PC-3 (cell line): ENCODE measurements at places on chromosomes 7 and 10.

DNA sequence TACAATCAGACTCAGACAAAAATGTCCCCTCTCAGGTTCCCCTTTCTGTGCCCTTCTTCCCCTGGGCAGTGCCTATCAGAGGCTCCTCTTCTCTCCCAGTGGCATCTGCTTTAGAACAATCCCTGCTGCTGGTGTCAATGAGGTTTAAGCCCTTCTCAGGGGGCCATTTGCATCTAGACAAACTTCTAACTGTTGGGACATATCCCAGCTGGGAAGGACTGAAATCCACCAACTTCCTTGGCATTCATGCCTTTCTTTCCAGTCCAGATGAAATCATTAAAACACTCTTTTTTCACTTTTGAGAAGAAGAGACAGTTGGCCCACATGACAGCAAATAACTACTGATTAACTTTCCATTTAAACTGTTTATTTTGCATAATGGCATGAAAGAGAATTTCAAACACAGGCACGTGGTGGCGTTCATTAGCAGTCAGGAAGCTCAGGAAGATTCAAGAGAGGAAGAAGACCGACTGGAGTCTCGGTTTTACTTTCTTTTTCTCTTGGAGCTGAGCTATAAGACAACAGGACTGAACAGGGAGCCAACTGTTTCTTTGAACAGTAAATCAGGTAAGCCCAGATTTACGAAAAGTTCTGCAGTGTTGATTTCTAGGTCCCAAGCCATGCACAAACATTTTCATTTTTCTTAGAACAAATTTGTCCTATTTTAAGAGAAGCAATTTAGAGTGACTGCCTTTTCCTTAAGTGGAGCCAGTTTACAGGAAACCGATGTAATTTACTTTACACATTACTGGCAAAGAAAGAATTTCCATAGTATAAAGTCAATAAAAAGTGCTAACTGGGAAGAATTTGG lies at the start of gene GIMAP2:
TSS of gene GIMAP2 (plus strand) at position 488 of the 811 bp plus-strand sequence. CDS start 1,354 bp downstream, outside the sequence.
- DNase-seq = peak; percentile 15

- no peak for DNase-seq
Measured at GRCh38 chr7:79046061-79046460, 407.4 kb downstream of the MAGI2 start.

- peak; percentile 39 for DNase-seq
Measured at GRCh38 chr10:114304571-114305421, 65.7 kb downstream of the VWA2 start.

DNA sequence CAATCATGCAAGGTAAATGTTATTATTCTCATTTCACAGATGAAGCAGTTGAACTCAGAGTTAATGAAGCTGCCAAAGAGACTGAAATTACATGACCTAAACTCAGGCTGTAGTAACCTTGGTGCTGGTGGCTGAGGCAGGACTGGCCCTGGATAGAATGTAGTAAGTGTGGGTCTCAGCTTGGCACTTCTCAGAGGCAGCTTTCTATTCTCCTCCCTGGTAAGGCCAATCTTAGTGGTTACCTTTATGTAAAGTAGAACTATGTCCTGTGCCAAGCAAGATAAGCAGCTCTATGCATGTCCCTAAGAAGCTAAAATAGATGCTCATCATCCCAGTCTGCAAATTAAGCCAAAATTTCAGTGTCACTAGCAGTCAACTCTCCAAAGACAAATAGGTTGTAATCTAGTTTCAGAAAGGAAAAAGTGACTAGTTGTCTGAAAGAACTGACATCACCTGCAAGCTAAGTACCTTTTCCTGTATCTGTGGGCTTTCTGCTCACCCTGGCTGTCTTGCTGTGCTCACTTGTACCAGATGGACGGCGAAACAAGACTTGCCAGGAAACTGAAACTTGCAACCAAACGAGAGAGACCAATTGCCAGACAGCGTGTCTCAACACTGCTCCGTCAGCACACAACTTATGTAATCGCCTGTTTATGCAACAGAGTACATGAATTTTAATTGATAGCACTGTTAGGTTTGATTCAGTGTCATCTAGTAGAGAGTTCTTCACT lies 43.7 kb downstream of the CH25H start:
- no peak for DNase-seq

GRCh38 chr10:24814568-24815313 lies 91.1 kb upstream of the ARHGAP21 start:
- DNase-seq = peak; percentile 88

GRCh38 chr7:9939176-9939575 lies 1034.5 kb upstream of the PHF14 start:
- no peak for DNase-seq

DNA sequence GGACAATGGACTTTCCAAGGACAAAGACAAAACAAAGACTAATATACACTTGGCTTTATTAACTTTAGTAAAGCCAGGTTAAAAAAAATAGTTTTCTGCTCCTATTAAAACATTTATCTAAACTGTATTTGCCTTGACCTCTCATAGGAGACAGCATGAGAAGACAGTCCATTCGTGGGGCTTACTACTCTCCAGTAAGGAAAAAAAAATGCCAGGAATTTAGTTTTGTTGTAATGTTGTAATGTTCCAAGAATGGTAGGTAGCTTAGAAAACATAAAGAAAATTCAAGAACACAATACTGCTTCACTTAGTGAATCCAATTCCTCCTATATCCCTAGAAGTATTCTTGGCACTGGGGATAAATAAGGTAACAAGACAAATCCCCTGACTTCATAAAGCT lies 81.7 kb downstream of the KMT2C start:
- DNase-seq = no peak

GRCh38 chr7:146366938-146367337 lies 250.3 kb downstream of the CNTNAP2 start:
- peak; percentile 70 for DNase-seq

DNA sequence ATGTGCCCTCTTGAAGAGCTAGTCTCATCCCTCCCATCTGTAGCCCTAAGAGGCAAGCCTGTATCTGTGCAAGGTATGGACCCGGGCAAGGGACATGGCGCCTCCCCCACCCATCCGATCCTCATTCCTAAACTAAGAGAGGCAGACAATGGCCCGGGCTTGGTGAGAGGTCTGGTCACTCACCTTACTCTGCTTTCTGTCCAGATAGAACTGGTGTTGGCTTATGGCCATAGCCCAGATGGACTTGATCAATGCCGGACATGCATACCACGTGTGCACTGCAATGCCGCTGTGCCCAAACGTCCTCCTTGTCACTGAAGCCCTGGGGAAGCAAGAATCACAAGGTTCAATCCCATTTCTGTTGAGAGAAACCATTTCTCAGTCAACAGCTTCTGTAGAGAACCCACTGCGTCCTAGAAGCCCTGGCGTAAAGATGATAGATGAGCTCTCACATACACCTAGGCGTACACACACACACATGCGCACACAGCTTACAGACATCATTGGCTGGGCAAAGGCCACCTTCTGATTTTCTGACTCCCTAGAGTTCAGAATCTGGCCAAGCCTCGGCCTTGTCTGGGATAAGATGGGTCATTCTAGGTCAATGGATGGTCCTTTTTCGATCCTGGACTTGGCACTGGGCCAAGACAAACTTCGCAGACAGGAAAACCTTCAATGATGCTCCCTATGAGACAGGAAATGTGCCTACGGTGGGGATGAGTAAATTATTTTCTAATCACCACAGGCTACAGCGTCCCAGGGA lies 114.6 kb downstream of the PRPF18 start:
- no peak for DNase-seq

DNA sequence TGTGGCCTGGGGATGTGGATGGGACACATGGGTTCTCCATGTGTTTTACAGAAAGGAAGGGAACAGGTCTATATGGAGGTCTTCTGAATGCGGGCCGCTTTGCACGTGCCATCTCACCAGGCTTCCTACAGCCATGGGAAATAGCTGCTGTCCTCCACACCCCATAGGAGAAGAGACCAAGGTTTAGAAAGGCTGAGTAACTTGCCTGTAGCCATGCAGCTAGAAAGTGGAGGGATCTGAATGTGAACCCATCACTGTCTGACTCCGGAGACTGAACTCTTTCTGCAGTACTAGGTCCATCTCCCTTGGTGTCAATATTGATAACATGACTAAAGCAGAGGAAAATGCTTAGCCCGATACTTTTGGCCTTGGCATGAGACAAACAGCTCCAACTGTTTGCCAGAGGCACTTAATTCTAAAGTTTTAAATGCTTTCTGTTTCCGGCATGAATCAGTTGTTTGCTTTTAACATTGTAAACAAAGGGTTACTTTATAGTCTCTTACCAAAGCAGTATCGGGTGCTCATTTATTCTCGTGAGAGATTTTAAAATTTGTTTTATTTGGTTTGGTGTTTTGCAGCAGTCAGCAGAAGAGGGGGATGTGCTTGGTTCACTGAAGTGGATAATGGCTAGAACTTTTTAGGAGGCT lies 64.8 kb upstream of the LOXL4 start:
- peak; percentile 91 for DNase-seq

- peak; percentile 90 for DNase-seq
Measured at GRCh38 chr10:36266923-36267322, 624.8 kb upstream of the FZD8 start.

DNA sequence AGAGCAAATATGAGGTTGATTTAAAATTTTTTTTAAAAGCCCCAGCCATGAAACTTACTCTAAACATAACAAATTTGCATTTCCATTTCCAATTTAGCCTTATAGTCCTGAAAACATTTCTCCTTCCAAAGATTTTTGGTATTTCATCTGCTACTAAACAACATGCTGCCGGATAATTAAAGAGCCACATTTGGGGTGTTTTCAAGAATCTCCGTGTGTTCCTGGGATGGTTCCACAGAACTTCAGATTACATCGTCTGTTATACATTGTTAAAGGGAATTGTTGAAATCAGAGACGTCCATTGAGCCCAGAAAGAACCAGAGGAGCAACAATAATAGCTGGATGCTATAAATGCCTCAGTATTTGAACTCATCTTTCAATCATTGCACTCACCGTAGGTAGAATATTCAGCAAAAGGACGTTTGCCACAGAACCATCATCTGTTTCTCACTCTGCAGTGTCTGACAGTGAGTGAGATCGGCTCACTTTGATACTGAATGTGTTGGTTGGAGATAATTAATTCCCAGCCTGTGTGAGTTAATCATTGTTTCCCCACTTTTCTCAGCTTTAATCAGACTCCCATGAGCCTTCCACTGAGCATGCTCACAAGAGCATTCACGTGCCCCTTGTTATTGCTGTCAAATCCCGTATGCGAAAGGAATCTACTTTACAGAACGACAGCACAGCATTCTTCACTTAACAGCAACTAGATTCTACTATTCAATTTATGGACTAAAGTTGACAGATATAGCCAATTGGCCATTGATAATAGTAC lies 128.4 kb upstream of the PALS2 start:
- no peak for DNase-seq

DNA sequence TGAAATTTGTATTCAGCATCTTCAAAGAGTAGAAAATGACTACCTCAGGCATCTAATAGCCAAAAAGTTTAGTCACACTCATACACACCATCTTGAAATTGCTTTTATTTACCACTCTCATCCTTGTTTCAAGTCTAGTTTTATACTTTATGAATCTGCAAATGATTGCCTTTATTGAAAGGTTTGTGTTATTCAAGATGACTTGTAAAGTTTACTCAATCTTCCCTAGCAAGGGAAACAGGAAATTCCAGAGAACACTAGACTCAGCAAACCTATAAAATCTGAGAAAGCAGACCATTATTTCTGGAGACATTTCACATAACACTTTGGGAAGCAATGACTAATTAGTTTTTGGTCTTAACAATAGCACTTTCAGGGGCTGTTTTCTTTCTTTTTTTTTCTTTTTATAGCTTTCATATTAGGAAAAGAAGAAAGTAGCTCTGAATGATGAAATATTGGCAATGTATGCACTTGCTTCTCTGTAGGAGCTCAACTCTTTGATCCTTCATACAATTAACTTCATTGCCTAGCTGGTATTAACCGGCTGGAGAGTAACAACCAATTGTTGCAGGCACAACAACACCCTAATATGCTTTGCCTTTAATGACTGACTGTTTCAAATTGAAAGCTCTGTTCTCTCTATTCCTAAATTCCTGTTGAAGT lies 68.9 kb upstream of the HDAC9 start:
- peak; percentile 86 for DNase-seq

- peak; percentile 76 for DNase-seq
Measured at GRCh38 chr10:28241741-28242399, 61.0 kb downstream of the MPP7 start.

- DNase-seq = no peak
Measured at GRCh38 chr7:50728184-50728583, 54.5 kb downstream of the GRB10 start.

DNA sequence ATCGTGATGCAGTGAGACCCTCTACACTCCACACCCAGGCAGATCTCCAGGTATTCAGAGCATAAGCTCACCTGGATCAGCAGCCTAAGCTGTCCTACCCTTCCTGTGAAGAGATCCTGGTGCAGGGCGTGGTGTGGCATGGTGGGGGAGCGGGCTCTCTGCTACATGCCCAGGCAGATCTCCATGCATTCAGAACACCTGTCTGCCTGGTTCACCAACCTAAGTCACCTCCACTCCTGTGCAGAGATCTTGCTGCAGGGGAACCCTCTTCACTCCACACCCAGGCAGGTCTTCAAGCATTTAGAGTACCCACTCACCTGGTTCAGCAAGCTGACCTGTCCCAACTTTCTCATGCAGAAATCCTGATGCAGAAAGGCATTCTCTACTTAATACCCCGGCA lies 394.4 kb upstream of the SEMA3A start:
- no peak for DNase-seq
